ENCODE measurements at places on chromosomes 6 and 20.
A peak's percentile ranks its signal among the peaks of the same experiment; 100 is the strongest.

- DNase-seq, result no peak
These were observed 23.3 kb downstream of the C20orf203 start for GRCh38 chr20:32650401-32650944.

DNA sequence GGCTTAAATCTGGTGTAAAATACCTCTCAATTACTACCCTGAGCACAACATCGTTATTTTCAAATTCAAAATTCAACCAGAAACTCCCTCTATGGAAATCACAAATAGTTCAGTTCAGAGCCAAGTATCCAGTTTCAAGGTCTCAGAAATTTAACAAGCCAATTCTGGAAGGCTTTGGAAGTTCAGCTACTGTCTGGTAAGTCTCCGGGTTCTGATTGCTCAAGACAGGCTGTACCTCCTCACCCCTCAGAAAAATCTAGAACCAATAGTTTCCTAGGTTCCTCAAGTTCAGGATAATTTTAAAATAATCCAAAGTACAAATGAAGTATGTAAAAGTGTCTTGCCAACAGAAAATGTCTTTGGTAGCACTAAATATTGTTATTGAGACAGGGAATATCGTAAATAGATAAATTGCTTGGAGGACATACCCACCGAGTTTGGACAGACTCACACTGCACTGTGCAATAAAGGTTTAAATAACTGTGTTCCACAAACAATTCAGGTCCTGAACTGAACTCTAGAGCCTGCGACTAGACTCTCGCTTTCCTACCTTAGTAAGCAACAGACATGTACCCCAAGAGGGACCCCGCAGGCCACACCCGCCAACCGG lies 729 bp downstream of the ATG5 start:
- no peak for DNase-seq

DNA sequence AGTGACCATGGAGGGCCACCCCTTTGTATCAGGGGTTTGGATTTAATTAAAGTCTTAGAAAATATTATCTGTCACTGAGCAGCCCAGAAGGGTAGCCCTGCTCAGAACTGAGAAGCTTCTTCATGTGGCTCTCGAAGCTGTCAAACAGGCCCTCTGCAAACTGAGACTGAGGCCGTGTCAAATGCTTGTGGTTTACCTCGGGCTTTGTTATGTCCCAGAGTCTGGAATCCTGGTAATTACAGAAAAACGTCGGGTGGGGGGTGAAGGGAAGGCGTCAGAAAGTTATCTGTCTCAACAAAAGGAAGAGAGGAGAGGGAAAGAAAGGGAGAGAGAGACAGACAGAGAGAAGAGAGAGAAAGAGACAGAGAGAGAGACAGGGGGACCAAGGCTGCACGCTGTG lies 200.8 kb downstream of the BMP7 start:
- no peak for DNase-seq

GRCh38 chr20:46801003-46801702 lies 91.7 kb downstream of the SLC2A10 start:
- DNase-seq, result no peak

DNA sequence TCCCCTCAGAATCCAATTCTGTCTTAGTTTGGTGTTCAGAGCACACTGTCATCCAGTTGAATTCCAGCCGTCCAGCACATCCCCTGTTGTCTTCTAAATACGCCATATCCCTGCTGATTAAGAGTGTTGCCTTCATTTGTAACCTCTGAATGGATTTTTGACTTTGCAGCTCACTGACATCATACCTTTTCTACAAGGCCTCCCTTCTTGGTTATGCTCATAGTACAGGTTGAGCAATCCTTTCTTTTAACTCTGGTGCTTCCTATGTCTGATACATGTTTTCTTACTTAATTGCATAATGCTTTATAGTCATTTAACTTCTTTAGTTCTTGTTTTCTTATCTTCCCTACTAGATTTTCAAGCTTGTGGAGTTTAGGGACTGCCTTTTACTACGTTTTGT lies 36.4 kb downstream of the XRN2 start:
- peak; percentile 58 for DNase-seq

GRCh38 chr6:108588586-108588985 lies 27.9 kb downstream of the FOXO3 start:
- DNase-seq, result no peak

All from inflammatory macrophage (primary cell).